ENCODE measurements at places on chromosomes 12 and 14. TPM values are rescaled to one million over a fixed set of nuclear protein-coding genes. Genes with fewer than 3 reads are reported as not detected.
A peak's percentile ranks its signal among the peaks of the same experiment; 100 is the strongest.

The ZC2HC1C gene
- 2.6 TPM for total RNA-seq

- no peak for DNase-seq
Observed at GRCh38 chr14:55973911-55974630, 144.1 kb upstream of the PELI2 start.

- no peak for DNase-seq
Observed at GRCh38 chr14:61638595-61639387, 56.5 kb upstream of the HIF1A start.

- DNase-seq: no peak
Observed at GRCh38 chr12:69570545-69571399, 14.5 kb upstream of the CCT2 start.

DNA sequence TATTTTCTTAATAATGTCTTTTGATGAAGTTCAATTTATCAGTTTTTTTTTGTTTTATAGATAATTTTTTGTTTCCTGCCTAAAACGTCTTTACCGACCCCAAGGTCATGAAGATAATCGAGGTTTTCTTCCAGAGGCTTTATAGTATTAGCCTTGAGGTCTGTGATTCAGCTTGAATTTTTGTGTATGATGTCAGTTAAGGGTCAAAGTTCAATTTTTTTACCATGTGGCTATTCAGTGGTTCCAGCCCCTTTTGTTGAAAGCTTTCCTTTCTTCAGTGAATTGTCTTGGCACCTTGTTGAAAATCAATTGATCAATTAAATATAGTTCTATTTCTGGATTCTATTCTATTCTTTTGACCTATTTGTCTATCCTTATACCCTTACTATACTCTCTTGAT lies 3.2 kb upstream of the MGST1 start:
- no peak for DNase-seq

DNA sequence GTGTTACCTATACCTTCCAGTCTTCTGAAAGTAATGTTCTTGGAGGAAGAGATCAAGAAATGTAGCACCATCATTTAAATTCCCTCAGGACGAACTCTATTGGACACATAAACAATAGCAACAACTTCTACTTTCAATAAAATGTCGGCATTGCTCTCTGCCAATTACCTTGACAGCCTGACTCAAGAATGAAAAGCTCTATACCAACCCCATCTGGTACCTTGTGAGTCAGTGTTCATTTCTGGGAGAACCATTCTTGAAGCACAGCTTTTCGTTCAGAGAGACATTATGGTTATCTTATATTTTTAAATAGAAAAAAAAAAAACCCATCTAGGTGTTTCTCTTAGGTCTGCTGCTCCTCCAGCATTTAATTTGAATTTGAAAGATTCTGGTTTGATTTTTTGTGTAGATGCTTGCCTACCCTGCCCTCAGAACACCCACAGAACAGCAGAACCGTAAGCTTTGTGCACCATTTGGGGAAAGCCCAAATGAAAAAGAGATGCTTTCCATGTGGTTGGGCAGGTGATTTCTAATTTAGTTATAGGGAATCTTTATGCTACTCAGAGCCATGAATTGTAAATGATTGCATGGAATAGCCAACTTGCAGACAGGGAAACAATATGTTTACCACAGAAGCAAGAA lies 156.0 kb downstream of the SAMD4A start:
- DNase-seq: no peak

DNA sequence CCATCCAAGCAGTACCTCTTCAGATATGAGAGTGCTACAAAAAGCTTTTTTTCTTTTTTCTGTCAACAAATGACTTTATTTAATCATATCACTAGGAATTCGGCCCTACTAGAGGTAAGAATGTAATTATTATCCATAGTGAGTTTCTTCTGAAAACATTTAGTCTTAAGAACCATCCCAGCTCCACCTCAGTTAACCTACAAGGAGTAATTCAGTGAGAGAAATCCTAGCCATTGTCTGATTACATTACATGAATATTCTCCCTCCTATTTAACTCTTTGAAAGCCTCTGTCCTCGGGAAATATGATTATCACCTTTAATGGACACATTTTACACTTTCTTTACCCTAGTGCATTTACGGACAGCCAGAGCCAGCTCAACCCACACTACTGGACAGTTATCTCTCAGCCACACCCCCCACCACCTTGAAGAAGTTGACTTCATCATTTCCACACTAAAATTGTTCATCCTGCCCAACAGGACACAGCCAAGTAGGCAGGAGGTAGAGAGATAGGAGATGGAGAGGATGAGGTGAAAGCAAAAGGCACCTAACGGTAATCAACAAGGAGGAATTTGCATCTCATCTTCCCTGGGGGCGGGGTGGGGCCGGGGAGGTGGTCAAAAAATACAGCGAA lies 1.3 kb downstream of the PPFIA2 start:
- no peak for DNase-seq

GRCh38 chr12:104513681-104514080 lies 56.9 kb downstream of the CHST11 start:
- DNase-seq: no peak

- DNase-seq: no peak
Observed at GRCh38 chr12:92890601-92891106, 38.4 kb downstream of the EEA1 start.

DNA sequence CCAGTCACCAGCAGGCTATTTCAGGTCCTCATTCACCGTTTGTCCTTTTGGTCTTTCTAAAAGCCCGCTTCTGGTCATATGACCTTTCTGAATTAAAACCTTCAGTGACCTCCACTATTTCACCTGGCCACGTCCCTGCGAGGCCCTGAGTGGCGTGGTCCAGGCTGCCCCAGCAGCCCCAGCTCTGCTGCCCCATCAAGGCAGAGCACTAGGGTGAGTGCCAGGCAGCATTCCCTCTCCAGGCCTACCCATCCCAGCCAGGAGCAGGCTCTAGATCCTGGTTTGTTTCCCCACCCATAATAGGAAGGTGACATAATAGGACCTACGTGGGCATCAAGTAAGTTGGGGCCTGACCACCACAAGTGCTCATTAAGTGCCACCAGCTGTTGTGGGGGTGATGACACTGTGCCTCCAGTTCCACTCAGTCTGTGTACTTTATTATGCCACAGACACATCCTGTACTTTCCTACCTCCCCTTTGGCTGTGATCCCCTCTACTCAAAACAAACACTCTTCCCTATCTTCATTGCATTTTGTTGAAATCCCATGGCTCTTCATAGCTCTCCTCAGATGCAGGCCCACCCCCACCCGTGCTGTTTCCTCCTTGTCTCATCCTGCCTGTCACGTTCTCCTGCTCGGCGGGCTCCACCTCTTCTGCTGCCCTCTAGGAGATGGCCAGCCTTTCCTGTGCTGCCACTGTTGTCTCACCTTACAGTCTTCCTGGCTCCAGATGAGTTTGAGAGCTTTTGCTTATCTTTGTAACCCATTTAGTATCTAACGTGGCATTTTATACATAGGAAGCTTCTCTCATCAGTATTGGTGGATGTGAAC lies 21.4 kb downstream of the CKB start:
- DNase-seq: peak; percentile 36

- DNase-seq: no peak
Observed at GRCh38 chr14:101823066-101823465, 61.6 kb downstream of the PPP2R5C start.

DNA sequence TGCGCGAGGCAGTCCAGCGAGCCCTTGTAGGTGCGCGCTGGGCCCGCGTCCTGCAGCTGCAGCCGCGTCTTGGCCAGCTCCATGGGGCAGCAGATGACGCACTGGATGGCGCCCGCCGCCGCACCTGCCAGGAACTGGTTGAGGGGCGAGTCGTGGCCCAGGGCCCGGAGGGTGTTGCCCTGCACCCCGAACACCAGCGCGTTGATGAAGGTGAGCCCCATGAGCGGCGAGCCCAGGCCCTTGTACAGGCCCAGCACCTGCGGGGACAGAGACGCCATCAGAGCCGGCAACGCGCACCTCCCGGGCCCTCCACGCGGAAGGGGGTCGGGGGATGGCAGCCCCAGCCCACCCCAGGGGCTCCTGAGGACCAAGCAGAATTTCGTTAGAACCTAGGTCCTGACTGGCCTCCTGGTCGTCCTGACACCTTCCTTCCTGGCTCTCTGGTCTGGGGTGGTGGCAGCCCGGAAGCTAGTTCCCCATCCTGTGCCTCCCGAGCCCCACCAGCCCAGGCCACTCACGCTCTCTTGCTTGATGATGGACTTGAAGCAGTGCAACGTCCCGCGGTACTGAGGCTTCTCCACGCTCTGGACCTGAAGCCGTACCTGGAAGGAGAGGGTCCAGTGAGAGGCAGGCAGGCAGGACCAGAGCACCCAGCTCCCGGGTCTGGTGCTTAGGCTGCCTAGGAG lies 13.3 kb downstream of the SLC25A29 start:
- DNase-seq: no peak
